ENCODE measurements at places on chromosomes 5 and 9.
A peak's percentile ranks its signal among the peaks of the same experiment; 100 is the strongest.

DNA sequence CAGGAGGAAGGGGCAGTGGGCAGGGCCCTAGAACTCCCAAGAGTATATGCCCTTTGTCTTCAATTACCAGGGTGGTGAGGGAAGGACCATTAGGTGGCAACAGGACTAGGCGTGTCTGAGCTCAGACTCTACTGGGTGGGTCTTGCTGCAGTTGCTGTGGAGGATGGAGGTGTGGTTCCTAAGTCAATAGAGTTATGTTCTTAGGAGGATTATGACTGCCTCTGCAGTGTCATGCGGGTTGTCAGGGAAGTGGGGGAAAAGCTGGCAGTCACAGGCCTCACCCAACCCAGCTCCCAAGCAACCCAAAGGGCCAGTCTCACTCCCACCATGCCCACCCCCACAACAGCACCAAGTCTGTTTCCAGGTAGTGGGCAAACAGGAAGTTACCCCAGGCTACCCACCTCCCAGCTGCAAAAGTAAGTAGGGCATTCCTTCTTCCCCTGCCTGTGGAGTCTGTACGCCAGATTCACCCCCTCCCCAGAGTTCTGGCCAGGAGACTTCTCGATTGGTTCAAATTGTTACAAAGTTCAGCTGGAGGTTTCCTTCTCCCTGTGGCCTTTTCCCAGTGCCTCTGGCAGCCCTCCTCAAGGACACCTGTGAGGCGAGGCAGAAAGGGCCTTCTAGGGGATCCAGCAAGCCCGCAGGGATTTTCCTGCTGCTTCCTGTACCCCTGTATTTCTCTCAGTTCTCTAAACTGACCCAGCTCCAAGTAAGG, 145.3 kb downstream of the HINT1 start:
- DNase-seq = no peak

DNA sequence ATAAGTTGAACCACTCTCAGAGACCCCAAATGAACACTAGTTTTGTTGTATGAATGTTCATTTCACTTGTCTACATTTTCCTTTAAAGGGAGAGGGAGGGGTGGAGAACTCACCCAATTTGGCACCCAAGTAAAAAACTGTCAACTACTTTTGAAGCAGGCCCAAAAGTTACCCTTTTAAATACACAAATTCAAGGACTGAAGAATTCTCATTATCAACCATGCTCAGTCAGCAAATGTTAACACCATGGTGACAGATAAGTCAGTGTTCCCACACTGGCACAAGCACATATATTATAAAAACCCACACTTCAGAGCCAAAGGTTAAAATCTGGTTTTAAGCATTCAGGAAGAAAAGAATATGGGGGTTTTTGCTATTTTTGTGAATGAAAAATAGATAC, 31.6 kb downstream of the CSNK1A1 start:
- no peak for DNase-seq

DNA sequence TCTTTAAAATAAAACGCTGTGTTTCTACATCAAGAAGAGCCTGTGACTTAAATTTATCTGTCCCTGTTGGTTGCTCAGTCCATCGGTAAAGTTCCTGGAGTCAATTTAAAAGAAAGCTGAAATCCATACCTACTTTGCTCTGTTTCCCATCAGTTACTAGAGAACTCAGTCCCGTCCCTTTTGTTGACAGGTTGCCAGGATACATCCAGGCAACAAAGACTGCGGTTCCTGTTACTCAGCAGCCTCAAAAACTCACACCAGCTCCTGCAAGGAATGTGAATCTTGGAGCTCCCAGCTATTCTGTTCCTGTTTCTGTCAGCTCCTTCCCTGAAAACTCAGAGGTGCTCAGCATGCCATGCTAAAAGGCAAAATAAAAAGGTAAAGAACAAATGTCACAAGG, at the start of gene ZNF474:
Gene ZNF474 (plus strand): TSS at position 241 of the 400 bp plus-strand sequence. CDS start 22,445 bp downstream, outside the sequence.
- DNase-seq = peak; percentile 93

DNA sequence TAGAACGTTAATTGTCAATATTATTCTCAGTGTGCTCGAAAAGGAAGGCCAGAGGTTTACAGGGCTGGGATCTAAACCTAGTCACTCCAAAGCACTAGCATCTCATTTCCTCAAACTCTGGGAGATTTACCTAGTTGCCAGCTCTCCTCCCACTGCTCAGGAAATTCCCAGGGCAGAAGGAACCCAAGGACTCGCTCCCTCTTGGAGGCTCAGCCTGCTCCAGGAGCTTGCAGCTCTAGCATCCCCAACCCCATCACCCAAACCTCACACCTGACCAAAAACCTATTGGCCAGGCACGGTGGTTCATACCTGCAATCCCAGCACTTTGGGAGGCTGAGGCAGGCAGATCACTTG, 26.0 kb downstream of the SERINC5 start:
- no peak for DNase-seq

DNA sequence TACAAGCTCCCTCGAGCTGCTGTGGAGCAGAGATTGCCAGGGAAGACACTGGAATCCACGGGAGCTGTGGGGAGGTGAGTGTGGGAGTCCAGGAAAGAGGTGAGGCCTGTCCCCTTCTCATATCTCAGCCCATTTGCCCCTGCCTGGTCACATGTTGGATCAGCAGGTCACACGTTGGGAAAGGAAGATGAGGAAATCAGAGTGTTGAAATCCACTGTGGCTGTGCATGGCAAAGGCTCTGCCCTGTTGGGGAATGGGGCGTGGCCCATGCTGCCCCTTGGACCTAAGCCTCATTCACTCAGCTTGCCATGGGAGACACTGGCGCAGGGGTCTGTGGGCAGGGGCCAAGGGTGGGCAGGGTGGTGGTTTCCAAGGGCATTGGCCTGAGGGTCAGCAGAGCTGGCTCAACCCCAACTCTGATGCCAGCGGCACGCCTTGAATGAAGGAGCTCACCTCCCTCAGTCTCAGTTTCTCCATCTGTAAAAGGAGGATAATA, 85.4 kb upstream of the CPEB4 start:
- DNase-seq = peak; percentile 66
